Left lobe of liver (tissue), 2 donors: ENCODE measurements at places on chromosomes 5 and 9.
A peak's percentile ranks its signal among the peaks of the same experiment; 100 is the strongest.

GRCh38 chr9:110620726-110621125 is 41.2 kb upstream of the SVEP1 start:
- DNase-seq, result no peak

- no peak for DNase-seq
Observed at GRCh38 chr5:79529110-79529509, 15.2 kb upstream of the HOMER1 start.

DNA sequence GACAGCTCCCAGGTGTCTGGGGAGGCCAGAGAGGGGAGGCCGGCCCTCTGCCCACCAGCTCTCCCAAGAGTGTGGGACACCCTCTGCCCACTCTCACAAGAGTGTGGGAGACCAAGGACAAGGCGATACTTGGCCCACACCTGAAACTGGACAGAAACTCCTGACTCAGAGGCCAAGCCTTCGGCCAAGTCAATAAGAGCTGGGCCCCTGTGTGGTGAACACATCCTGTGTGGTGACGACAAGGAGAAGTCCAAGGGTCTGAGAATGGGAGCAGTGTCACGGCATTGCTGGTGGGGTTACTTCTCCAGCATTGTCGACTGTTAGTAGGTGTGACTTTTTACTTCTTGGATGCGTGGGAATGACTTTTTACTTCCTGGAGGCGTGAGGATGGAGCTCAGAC is 14.6 kb upstream of the F2RL1 start:
- DNase-seq, result no peak

GRCh38 chr9:129197978-129198318 is 19.9 kb upstream of the IER5L start:
- DNase-seq, result no peak

DNA sequence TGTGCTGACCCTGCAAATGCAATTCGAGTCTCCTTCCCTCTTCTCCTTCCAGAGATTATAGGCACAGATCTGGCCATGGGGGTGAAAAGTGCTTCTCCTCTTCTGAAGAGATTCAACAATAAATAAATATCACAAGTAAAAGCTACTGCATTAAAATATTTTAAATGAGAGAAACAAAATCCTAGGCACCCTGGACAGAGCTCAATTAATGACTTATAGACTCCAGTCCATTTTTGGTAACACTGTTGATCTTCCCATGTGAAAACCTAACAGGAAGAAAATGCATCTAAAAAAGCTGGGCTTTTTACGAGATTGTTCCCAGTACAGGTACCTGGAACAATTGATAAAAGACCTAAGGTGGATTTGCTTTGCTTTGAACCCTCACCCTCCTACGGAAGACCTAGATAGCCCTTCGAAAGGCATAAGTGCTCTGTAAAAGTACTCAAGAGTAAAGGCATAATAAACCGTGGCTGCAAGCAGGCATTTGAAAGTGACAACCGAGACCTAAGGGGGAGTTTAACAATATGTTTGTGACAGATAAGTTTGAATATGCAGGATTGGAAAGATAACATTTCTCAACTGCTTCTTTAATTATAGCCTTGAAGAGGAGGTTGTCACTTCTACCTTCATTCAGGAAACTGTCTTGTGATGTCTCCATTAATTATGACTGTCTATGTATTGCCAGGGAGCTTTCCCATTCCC is 29.4 kb upstream of the MED10 start:
- no peak for DNase-seq

GRCh38 chr9:127185181-127185580 is 62.7 kb upstream of the ANGPTL2 start:
- DNase-seq, result no peak

DNA sequence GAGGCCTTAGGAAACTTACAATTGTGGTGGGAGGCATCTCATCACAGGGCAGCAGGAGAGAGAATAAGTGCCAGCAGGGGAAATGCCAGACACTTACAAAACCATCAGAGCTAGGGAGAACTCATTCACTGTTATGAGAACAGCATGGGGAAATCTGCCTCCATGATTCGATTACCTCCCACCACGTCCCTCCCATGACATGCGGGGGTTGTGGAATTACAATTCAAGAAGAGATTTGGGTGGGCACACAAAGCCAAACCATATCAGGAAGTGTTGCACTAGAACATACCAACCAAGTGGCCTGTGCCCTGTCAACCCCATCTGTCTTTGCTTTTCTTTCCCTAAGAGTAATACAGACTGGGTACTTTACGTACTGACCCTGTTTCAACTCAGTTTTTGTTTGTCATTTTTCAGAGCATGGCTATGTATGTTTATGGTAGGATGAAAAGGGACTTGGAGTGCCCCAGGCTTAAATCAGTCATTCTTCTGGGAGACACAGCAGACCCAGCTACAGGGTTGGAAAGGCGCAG is 58.3 kb upstream of the TGFBR1 start:
- no peak for DNase-seq

DNA sequence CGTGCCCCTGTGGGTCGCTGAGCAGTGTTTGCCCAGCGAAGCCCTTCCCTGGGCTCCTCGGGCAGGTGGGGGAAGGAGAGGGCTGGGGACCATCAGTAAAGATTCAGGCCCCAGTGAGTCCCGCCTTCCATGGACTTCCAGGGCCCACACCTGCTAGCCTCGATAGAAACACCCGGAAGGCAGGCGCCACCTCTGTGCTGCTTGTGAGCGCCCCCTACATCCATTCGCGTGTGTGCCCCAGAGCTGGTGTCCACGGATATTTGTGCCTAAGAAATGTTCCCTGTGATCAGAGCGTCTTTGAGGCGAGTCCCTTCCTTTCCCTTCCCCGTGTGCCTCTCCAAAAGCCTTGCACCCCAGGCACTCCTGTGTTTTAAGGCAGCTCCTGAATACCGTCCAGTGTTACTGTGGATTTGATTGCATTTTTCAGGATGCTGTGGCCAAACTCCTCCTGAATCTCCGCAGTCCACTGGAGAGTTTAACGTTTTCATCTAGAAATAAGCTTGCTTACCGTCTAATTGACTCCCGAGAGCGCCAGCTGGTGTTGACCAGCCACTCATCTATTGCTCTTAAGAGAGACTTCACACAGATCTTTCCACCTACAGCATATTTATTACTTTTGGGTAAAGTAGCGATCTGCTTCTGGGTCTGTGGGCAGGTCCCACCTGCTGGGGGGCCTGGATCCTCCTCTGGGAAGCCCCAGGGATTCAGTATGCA is 101.4 kb downstream of the COL5A1 start:
- DNase-seq, result no peak

DNA sequence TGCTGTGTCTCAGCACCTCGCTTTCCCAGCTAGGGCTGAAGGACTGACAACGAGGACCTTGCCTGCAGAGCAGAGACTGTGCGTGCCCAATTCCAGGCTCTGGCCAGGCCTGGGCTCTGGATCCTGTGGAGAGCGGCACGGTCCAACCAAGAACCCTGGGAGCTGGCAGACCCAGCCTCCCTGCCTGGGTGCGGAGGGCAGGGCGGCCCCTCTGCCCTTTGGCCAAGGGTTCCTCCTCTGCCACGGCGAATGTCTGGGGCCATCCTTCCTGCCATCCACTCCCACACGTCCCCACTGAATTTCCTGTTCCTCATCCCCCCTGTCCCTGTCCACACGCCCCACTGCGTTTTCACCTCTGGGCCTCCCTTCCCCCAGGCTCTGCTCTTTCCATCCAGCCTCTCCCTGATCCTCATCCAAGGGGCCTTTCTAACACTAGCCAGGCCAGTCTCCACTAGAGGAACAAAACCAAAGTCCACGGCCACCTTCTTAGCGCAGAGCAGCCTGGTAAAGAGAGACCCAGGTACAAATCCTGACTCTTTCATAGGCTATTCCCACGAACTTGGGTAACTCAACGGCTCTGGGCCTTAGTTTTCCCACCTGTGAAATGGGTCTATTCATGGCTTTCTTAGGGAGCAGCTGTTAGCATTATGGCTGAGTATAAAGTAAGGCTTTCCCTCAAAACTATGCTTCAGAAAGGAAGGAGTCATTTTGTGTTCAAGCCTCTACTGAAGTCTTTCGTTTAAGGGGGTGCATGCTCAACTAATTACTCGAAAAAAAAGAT is 95.5 kb upstream of the PHYKPL start:
- no peak for DNase-seq

DNA sequence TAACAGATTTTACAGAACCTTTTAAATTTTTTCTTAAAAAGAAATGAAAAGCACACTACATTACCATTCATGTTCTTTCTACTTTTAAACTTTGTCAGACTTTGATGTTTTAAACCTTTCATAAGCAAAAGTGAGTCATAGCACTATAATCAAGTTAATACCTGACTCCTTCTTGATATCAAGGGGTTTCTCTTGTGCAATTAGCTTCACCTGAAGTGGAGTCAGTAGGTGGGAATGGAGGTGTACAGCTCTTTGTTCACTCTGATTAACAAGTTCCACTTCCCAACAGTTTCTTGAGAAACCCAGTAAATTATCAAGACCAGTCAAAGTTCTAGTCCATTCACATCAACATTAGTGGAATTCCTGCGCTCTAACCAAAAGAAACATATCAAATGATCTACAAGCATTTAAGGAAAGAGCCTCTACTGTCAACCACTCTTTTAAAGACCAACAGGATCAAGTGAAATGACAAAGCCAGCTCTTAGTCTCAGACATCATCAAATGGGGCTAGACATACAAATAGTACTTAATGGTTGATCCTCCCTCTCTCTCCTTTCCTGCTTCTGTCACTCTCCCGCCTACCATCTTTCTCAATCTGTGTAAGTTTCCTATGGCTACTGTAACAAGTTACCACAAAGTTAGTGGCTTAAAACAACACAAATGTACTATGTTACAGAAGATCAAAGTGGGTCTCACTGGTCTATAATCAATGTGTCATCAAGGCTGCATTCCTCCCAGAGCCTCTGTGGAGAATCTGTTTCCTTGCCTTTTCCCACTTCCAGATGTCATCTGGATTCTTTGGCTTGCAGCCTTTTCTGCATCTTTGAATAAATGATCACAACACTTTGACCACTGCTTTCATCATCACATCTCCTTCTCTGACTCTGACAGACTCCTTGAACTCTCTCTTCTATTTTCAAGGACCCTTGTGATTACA is 68.0 kb downstream of the HINT1 start:
- DNase-seq, result no peak

- DNase-seq, result no peak
Observed at GRCh38 chr5:140602147-140602546, 30.8 kb downstream of the CD14 start.

DNA sequence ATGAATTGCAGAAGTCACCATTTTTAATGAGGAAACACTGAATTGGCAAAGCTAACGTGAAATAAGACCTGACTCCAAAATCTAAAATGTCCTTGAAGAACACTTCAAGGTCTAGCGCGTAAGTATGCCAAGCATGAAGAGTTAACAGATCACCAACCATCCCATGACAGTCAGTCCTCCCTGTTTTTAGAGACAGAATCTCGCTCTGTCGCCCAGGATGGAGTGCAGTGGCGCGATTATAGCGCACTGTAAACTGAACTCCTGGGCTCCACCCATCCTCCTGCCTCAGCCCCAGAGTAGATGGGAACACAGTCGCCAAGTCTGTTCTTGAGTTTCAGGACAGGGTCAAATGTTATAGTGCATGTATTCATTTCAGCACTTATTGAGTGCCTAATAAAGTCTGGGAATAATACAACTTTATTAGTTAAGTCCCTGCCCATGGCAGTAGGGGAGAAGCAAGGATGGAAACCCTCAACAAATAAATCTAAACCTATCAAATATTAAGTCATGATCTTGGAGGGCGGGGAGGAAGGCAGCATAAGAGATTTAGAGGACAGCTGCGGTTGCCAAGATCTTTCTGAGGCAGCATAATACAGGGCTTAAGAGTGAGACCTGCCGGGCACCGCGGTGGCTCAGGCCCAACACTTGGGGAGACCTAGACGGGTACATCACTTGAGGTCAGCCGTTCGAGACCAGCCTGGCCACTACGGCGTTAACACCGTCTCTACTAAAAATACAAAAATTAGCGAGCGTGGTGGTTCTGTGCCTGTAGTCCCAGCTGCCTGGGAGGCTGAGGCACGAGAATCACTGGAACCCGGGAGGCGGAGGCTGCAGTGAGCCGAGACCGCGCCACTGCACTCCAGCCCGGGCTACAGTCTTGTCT is 1.1 kb downstream of the ATPSCKMT start:
- DNase-seq, result no peak

- no peak for DNase-seq
Observed at GRCh38 chr9:37732086-37732741, 21.4 kb upstream of the TRMT10B start.

GRCh38 chr5:113039229-113039933 is 62.8 kb downstream of the DCP2 start:
- DNase-seq, result no peak

GRCh38 chr9:74497748-74498620 is 849 bp downstream of the RORB start:
- no peak for DNase-seq

DNA sequence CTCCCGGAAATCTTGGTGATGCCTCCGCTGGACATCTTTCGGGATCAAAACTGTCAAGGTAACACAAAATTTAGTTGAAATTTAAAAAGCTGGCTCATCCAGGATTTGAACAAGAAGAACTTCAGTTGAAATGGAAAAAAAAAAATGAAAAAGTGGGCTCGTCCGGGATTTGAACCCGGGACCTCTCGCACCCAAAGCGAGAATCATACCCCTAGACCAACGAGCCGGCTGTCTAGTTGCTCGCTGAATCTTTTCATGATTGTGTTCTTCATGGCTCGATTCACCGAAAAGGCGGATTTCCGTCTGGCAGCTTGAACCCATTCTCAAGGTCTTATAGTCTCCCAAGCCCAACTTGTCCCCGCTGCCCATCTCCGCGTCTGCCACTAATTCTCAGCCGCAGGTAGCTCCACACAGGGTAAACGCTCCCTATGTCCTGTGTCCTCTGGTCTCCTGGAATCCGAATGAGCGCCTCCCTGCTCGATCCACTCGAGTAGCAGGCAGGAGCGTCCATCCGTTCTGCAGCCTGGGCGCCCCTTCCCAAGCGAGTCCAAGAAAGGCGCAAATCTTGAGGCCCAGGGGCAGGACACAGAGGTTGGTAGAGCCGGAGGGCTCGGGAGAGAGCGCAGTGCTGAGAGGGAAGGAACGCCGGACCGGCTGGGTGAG is 16.2 kb downstream of the TRIM7 start:
- DNase-seq, result peak; percentile 80

DNA sequence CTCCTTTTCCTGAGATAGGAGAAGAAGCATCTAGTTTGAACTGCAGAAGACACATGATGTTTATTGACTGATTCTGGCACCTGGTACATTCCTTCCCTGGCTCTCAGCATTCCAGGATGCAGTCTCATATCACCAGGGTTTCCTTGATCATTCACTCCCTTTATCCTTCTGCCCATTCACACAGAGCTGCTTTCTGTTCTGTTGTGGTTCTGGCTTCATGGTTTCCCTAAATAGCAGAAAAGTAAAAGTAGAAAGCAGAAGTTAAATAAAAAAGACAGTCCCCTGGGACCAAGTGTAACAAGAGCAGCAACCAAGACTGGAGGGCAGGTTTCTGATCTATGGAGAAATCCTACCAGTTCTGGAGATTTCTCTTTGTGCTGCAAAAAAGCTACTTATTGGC is 3.2 kb downstream of the IFNA8 start:
- DNase-seq, result no peak

DNA sequence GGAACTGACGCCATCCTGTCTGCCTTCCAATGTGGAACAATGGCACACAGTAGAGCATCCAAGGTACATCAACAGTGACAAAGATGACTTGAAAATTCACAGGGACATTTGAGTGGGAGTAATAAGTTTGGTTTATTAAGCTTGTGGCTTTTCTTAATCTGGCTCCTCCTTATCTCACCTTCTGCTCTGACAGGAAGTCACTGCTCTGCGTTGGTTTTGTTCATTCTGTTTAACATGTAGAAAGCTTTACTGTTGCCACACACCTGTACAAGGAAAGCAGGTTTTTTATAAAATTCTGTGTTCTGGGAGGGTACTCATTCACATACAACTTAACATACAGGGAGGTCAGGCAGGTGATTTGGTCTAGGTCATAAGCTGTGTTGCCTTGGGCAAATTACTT is 1.6 kb upstream of the GZMK start:
- no peak for DNase-seq
